ENCODE measurements at places on chromosomes 12 and 14.

DNA sequence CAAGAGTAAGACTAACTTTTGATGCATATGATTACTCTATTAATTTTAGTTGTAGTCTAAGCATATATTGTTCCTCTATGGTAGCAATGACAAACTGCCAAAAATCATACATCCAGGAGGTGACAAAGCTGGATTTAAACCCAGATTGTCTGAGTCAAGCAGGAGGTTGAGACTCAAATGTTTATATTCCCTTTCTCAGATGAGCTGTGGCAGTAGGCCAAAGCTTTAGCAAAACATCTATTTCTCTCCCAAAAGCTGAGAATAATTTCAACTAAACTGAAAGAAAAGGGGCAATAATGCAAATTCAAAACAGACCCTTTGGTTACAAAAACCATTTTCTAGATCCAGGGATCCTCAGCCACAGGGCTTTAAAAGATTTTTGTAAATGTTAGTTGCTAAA lies 173.6 kb downstream of the SEC23A start:
- DNase-seq, result no peak

DNA sequence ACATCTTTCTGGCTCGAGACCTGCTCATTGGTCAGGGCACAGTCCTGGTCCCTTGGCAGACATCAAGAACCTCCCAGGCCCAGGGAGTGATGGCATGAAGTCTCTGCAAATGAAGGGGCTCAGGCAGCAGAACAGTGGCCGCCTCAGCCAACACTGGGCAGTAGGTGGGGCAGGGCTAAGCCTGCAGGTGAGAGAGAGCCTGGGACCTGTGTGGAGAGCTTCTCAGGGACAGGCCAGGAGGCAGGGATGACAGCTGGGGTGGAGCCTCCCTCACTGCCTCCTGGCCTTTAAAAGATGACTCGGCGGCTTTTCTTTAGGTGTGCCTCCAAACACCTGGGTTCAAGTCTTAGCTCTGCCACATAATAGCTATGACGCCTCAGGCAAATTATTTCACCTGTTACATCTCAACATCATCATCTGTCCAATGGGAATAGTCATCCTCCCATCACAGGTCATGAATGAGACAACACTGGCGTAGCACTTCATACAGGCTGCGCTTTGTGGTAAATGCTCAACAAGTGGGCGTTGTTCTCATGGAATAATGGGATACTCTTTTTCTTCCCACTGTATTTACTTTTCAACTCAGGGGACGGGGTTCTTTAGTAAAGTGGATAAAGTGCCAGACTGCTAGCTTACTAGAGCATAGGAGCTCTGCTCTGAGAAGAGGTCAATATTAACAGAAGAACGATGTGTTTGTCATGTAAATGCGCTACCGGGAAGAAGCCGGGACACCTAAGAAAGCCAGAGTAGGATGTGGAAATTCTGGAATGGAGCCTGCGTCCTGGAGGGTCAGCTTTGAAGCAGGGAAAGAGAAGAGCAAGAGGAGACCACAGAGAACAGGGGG lies 277.4 kb downstream of the FOXN3 start:
- no peak for DNase-seq

DNA sequence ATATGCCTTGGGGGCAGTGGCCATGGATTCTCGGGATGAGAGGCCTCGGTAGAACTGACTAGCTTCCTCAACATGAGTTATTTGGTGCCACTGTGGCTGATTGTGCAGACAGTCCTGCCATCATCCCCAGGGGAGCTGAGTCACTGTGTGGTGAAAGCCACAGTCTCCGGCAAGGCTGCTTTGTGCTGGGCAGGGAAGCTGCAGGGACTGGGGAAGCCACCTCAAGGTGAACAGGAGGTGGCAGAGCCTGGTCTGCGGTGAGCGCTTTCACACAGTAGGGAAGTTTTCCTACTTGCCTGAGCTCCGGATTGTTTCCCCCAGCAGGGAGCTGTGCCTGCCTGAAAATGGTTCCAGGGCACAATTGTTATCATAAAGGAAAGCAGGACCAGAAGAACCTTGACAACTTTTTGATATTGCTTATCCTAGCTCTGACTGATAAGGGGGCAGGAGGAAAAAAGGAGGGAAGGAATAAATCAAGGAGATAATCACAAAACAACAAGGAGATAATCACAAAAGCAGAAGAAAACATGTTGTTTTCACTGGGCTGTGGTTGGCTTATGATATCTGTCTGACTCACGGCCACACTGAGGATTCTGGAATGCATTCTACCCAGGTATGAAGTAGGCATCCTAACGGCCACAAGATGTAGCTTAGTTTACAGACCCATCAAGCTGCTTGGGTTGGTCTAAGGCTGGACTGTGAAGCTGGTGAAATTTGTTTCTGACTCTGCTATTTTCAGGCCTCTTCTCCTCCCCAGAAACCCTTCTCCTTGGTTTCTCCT lies 32.2 kb upstream of the GNG2 start:
- DNase-seq, result no peak

DNA sequence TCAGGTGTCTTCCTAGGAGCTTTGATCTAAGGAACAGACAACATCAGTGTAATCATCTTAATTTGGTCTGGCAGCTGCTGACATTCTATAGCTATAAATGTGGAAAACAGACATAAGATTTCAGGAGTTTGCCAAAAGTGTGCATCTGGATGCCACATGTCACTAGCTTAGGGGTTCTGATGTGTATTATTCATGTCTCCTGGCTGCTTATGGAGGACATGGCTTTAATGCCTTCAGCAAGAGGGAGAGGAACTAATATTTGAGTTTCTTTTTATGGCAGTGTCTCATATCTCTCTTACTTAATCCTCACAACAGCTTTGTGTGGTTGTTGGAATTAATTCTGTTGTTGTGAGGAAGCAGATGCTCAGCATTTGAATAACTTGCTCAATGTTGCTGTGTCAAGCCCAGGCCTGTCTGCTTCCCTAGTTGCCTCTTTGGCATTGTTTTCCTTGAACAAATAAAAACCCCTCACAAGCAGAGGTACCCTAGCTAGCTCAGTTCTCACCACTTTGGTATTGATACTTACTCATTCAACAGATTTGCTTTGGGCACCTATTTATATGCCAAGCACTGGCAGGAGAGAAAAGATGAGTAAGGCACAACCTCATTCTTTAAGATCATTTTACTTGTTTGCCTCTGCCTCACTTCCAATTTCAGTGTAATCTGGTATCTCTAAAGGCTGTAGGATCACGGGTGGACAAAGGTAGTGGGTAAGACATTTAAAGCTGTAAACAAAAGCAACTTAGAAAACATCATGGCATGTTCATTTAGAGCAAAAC lies 39.8 kb upstream of the EID3 start:
- no peak for DNase-seq

GRCh38 chr14:98415766-98416165 lies 856.2 kb downstream of the BCL11B start:
- DNase-seq, result no peak

- DNase-seq, result no peak
These were observed 251.5 kb downstream of the PAWR start for GRCh38 chr12:79439175-79439825.

DNA sequence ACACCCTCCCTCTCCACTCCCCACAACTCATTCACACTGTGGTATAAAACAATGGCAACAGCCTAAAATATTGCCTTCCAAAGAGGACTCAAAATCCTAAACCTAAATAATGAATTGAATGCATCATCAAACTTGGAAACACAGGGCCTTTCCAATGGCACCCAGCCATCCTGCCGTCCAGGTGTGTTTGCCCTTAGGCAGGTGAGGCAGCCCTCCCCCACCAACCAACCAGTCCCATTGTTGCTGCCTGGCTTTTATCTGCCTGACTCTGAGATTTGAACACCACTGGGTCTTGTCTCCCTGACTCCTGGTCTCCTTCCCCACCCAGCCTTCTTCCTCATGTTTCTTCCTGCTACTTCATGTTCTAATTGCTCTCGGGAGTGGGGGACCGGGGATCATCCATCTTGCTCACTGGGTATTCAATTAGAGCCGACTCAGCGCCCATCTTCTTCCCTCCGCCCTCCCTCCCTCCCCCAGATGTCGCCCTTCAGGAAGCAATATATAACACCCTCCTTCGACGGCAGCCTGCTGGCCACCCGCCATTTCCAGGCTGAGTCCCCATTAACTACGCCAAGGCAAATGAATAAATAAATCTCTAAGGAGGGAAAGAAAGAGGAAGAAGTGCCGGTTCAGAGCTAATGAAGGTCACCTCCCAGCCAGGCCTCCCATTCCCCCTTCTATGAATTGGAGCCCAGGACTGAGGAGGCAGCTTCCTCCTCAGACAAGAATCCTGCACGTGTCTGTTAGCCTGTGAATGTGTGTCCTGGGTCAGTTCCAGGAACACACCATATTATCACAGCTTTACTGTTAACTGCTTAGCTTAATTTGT lies 36.3 kb upstream of the NTF3 start:
- no peak for DNase-seq

DNA sequence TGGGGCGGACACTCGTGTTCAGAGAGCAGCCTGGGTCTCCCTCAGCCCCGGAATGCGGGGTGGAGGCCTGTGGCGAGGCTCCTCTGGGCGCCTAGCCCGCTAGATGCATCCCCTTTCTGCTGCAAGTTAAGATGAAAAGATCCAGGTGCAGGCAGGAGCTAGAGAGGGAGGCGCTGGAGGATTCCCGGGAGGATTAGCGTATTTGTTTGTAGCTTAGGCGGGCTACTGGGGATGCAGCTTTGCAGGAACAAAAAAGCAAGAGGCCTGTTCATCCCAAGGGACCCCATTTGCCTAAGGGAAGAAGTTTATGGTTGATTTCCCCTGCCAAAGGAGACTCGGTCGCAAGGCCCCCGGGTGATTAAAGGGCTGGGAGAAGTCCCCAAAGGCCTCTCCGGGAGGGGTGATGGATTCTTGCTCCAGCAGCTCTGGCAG lies 824 bp downstream of the CCDC177 start:
- DNase-seq, result no peak

DNA sequence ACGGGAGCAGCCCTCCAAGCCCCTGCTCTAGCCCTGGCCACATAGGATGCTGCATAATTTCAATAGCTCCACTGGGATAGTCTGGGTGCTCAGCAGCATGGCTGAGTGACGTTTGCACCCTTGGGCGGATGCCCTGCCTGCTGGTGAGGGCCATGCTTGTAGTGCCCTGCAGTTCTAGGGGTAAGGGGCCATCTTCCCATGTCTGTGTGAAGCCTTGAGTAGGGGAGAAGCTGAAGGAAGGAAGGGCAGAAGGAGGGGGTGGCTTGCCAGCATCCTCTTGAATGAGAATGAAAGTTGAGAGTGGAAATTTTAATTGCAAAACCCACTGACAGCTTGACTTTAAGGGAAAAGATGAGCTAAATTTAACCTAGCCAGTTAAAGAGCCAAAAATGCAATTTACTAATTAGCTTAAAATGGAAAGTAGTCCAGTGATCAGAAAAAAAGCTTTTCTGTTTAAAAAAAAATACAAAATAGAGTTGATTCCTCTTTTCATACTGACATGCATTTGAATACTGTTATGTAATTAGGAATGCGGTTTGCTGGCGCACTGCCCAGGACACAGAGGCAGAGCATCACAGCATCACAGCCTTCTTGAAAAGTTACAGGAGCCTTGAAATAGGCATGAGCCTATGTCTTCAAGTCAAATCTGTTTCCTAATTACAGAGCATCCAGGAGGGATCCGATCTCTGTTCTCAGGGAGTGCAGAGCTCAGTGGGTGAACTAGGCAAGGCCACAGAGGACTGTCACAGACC lies 18.5 kb upstream of the EML1 start:
- DNase-seq, result no peak

- no peak for DNase-seq
These were observed 26.3 kb downstream of the ETFBKMT start for GRCh38 chr12:31685801-31686200.

DNA sequence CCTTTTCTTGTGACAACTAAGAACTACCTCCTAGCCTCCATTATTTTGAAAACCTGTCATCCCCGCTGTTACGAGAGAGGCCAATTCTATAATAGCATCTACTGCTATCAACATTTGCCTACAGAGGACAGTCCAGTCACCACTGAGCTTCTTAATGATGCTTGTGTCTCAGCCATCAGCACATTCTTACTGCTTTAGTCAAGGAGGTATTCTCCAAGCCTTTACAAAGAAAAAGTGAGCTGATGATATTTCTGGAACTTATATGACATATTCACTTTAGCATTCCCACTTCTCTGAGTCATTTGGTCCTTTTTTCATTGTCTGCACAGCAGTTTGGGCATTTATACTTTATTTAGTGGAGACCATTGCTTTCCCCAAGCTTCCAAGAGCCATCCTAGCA lies 497.7 kb upstream of the RPL10L start:
- no peak for DNase-seq

GRCh38 chr12:127455347-127456265 lies 811.4 kb upstream of the TMEM132C start:
- no peak for DNase-seq

DNA sequence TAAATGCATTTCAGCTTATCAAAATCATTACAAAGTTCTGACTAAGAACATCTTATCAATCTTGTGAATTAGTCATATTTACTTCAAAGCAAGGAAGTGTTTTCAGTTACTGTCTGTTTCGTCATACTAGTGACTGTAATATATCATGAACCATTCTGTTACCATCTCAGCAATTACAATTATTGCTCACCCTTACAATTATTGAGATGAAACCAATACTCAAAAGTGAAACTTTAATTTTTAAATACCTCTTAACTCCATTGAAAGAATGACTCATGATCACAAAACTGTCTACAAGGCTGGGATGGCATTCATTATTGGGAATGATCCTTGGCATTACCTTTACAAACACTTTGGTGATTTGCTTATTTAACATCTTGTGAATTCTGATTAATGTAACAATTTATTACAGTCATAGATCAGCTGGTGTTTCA lies 90.3 kb downstream of the RPS6KA5 start:
- no peak for DNase-seq

- DNase-seq, result no peak
These were observed 124.7 kb downstream of the SLC15A4 start for GRCh38 chr12:128699106-128699505.

DNA sequence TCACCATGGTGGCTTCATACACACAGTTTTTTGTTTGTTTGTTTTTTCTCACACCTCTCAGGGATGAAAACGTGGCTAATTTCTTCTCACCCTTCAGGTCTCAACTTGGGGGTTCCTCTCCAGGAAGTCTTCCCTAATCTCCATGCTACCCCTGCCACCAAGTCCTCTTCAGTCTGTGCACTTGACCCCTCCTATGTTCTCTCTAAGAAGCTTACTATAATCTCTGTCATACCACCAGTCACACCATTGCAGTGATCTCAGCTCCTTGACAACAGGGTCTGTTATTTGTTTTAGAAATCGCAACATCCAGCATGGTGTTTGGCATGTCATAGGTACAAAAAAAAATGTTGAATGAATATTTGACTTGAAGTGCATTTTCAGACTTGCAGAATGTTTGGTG lies 83.4 kb downstream of the PRORP start:
- DNase-seq, result no peak

DNA sequence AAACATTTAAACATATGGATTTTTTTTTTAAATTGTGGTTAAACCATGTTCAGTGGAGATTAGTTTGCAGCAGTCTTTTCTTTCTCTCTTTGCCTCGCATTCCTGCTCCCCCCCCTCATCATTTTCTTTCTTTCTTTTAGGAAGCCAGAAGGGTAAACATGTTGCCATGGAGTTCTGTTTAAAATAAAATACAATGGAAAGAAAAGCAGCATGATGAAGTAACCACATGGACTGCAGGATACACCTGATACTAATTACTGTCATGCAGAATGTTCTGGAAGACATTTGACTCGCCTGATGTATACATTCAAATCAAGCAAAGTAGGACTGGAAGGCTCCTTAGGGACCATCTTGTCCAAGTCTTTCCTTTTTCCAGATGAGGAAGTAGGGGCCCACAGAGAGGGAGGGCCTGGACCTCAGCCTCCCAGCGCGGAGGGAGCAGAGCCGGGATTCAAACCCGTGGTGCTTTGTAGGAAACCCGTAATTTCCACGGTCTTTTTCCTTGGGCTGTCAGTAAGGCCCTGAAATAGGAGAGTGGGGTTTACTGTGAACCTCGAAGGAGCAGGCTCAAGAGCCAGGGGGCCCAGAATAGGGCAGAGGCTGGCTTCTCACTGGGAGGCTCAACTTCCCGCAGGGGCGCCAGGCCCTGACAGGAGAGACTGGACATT lies 2.4 kb upstream of the MEG3 start:
- DNase-seq, result no peak

Data from amniotic stem cell (primary cell).